ENCODE measurements at places on chromosomes 13 and 19.
A peak's percentile ranks its signal among the peaks of the same experiment; 100 is the strongest.

GRCh38 chr13:42322806-42323205, 50.9 kb downstream of the AKAP11 start:
- no peak for DNase-seq

DNA sequence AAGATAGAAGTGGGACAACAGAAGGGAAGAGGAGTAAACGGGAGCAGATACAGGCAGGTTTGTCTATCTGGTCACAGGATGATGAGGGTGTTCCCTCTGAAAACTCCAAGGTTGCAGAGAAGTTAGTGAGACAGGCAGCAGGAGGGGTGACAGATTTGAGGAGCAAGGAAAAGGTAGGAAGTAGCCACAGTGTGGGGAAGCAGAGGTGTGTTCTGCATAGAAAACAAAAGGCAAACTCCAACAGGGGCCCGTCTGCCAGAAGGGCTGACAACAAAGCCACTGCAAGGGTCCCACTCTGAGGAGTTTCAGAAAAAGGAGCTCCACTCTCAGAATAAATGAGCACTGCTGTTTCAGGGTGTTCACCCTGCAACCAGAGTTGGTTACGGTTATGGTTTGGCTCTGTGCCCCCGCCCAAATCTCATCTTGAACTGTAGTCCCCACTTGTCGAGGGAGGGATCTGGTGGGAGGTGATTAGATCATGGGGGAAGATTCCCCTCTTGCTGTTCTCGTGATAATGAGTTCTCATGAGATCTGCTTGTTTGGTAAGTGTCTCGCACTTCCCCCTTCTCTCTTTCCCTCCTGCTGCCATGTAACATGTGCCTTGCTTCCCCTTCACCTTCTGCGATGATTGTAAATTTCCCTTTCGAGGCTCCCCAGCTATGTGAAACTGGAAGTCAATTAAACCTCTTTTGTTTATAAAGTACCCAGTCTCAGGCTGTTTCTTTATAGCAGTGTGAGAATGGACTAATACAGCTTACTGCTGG, 32.1 kb downstream of the SMAD9 start:
- DNase-seq, result no peak

DNA sequence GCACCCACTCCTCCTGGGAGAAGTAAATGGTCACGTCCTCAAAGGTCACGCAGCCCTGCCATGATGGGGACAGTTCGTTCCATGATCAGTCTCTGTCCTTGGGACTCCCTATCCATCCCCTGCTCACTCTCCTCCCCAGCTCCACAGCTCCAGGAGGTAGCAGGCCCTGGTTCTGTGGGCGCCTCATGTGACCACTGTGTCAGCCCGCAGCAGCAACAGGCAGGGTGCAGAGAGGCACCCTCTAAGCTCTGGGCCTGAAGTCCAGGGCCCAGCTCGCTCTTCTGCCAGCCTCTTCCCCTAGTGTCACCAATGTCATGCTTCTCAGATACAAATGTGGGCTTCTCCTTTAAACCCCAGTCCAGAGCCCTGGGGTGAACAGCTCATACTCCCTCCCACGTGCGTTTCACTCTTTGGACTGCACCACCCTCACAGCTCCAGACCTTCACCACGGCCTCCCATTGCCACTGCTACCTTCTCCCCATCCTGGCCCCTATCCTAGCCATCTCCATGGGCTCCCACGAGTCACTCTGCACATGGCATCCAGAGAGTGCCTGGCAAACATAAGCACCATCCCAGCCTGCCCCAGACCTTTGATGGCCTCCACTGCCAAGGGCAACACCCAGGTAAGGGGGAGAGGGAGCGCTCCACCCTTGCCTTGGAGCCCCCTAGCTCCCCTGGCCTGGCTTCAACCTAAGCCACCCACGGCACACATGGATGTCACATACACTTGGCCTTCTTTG, 2.9 kb downstream of the ZNF792 start:
- DNase-seq, result no peak

DNA sequence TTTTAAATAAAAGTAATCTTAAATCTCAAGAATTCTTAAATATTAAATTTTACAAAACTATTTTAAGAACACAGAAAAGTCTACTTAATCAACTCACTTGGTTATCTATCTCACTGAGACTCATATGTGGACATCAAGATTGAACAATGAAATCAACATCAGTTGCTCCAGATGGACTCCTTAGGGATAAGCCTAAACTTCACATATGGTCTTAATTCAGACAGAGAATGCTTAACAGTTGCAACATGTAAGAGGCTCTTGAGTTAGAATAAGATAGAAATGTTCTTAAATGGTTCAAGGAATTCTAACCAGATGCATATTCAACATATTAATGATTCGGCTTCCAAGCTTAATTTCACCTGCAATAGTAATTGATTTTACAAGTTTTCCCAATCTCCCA, 1730.9 kb downstream of the PCDH9 start:
- no peak for DNase-seq

GRCh38 chr19:10104665-10105508, 1.3 kb upstream of the PPAN start:
- DNase-seq, result no peak

DNA sequence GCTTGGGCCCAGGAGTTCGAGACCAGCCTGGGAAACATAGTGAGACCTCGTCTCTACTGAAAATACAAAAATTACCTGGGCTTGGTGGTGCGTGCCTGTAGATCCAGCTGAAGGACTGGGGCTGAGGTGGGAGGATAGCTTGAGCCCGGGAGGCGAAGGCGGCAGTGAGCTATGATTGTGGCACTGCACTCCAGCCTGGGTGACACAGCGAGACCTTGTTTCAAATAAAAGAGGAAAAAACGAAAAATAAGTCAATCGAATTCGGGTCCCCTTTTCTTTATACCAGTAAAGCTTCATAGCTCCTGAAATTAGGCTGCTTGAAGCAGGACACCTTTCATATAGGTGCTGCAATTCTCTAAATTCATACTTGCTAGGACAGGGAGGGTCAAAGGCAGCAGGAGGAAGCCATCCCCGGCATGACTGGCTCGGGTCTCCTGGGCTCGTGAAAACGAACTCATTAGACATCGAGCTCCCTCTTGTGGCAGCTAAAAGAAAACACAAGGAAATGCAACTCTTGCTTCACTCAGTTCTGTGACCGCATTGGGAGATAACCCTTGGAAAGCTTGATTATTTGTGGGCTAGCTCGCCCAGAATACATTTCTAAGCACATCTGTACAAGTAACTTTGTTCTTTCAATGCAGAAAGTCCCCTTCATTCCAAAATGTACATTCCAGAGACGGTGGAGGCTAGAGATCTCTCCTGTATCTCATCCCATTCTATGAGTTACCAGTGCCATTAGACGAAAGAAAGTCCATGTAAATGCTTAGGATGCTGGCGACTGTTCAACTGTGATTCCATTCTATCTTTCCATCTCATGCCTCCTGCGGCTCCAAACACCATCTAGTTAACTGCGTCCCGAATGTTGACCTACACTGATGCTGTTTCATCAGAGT, 16.8 kb downstream of the FPR2 start:
- peak; percentile 71 for DNase-seq

DNA sequence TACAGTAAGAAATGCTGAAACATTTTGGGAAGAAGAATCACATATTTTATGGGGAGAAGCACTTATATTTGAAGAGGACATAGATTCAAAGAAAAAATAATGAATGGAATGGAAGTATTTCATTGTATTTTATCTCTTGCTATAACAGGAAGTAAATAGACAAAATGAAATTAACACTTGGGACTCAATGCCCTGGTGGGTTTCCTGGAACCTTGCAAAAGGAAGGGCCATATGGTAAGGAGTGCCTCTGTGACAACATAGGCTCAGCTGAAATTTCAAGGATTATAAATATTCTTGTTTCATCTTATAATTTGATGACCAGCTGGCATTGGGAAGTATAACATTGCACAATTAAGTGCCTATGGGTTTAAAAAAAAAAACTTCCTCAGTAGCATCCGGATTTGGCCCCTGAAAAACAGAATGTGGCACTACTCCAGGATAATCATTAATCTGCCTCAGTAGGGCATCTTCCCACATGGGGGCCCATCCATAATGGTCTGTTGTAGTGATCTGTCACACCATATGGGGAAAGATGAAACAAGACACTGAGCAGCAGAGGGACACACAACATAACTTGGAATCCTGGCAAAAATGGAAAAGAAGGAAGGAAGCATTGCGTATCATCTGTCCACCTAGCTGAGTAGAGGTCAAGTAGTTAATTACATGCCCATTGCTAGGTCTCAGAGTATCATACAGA, 321.6 kb downstream of the NDFIP2 start:
- no peak for DNase-seq

DNA sequence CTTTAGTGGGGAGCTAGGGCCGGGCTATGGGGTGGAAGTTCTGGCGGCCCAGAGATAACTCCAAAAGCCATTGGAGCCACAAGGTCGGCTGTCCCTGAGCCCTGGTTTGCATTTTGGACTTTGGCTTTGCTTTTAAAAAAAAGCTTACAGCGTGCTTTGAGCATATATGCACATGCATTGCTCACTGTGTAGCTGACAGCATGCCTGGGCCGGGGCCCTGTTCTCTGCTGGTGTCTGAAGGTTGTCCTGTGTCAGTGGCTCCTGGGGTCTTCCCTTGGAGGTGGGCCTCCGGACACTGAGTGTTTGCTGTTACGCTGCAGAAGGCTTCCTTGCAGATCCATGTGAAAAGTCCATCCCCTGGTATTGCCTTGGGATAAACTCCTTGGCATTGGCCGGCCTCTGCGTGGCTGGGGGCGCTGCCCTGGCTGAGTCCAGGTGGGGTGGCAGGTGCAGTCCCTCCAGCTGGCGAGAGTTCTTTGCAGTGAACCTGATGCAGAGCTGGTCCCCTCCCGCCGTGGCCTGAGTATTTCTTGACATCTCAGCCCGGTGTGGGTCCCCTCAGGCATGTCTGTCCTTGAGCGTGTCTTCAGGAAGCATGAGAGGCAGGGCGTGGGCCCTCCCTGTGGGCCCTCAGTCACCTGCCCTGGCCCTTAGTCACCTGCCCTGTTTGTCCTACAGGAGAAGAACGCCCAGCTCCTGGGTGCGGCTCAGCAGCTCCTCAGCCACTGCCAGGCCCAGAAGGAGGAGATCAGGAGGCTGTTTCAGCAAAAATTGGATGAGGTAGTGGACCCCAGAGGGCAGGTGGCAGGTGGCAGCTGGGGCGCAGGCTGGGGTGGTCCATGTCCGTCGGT, 23.0 kb downstream of the PLEKHJ1 start:
- DNase-seq, result no peak

DNA sequence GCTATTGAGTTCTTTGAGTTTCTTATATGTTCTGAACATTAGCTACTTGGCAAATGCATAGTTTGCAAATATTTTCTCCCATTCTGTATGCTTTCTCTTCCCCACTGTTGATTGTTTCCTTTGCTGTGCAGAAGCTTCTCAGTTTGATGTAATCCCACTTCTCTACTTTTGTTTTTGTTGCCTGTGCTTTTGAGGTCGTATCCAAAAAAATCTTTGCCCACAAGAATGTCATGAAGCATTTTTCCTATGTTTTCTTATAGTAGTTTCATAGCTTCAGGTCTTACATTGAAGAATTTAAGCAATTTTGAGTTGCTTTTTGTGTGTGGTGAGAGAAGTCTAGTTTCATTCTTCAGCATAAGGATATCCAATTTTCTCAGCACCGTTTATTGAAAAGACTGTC, 536.7 kb upstream of the ARGLU1 start:
- no peak for DNase-seq

GRCh38 chr13:49632156-49632555, 3.8 kb downstream of the ARL11 start:
- DNase-seq, result no peak

GRCh38 chr19:3333020-3333583, 33.3 kb upstream of the NFIC start:
- no peak for DNase-seq

GRCh38 chr19:15479391-15480345, at the start of gene PGLYRP2:
PGLYRP2 (minus strand) TSS chr19:15479501; CDS start chr19:15479371, 130 bp downstream.
- DNase-seq, result no peak

GRCh38 chr19:54532528-54532927, 29.9 kb downstream of the LAIR2 start:
- no peak for DNase-seq

- DNase-seq, result no peak
Observed at GRCh38 chr13:111458739-111459138, 138.3 kb downstream of the TEX29 start.

DNA sequence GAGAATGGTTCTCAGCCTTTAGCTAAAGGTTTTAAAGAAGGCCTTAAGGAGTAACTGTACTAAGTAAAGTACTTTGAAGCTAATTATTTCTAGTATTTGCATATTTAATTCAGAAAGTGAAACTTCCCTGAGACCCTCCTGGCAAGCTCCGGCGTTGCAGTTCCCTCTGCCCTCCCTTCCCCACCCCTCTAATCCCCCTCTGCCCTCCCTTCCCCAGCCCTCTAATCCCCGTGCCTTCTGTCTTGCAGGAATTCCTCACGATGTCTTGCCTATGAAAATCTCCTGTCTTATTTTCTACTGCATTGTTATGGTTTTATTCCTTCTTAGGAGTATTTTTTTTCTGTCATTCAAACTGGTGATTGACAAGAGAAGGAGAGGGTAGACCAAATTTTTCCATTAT, 236.9 kb downstream of the COL4A1 start:
- DNase-seq, result no peak

- DNase-seq, result no peak
Observed at GRCh38 chr13:111165241-111166010, 50.3 kb downstream of the ARHGEF7 start.

DNA sequence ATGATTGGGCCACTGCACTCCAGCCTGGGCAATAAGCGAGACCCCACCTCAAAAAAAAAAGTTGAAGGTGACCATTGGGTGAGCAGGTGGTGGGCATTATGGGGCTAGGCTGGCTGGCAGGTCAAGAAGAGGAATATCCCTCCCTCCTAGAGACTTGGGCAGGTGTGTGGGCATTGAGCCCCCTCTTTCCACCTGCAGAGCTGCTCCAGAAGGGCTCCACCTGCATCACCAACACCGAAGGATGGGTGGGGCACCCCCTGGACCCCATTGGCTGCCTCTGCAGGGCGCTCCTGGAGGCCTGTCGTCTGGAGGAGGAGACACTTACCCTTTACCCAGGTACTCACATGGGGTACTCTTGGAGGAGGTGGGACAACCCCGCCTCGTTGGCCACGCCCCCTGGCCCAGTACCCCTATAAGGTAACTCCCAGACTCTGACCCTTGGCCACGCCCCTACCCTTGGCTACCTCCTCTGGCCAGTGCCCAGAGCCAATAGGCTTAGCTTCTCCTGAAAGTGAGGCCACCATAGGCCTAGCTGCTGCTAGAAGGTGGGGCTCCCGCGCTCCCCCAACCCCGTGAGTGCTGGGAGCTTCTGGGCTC, 21.9 kb downstream of the ZSWIM4 start:
- no peak for DNase-seq

- DNase-seq, result no peak
Observed at GRCh38 chr13:38630780-38631179, 56.1 kb upstream of the FREM2 start.

DNA sequence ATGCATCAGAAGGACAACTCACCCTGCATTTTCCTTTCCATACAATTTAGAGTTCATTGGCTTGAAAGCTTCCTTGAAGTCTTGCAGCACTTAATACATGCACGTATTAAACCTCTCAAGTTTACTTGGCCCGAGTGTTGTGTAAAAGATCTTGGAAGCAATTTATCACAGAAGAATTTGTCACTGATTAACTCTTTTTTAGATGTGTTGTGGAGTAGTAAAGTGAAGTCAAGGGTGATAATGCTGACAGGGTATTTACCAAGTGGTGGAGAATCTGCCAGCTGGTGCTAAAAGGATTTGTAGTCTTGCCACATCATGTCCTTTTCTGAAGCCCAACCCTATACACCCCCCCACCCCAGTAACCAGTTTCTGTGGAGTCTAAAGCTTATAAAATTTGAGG, 421.0 kb upstream of the MIR17HG start:
- no peak for DNase-seq
